Skeletal muscle cell (primary cell): ENCODE measurements at places on chromosomes 6 and 20.

- DNase-seq: no peak
These were observed 21.6 kb downstream of the SPAG4 start for GRCh38 chr20:35637276-35637675.

GRCh38 chr6:49205526-49205925 lies 257.5 kb downstream of the MMUT start:
- DNase-seq: no peak

GRCh38 chr6:62775427-62776022 lies 435.7 kb upstream of the FKBP1C start:
- no peak for DNase-seq

DNA sequence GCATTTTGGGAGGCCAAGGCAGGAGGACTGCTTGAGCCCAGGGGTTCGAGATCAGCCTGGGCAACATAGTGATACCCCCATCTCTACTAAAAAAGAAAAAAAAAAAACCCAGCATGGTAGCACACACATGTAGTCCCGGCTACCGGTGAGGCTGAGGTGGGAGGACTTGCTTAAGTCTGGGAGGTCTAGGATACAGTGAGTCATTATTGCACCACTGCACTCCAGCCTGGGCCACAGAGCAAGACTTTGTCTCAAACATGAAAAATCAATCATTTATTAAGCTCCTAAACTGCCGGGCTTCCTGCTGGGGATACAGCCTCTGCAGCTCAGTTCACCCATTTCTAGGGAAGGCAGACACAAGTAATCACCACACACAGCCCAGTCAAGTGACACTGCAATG lies 7.3 kb upstream of the USP45 start:
- no peak for DNase-seq

DNA sequence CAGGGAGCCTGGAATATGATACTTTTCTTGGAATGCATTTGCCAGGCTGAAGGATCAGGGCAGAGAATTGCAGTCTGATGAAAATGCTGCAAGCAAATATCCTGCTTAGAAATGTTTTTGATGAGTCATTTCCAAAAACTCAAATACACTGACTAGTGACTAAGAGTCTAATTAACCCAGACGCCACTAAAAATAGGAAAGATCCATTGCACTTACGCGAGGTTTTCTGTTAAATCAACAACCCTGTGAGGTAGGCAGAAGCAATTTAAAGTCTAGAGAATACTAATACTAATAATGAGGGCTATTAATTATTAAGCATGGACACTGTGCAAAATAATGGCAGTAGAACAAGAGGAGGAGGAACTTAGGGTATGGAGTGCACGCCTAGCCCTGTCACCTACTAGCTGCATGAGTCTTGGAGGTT lies 130.1 kb upstream of the DOK5 start:
- peak; percentile 54 for DNase-seq

GRCh38 chr20:40551125-40551530 lies 137.9 kb downstream of the MAFB start:
- no peak for DNase-seq

- DNase-seq: no peak
These were observed 3.6 kb upstream of the ARFGEF3 start for GRCh38 chr6:138157986-138158638.

DNA sequence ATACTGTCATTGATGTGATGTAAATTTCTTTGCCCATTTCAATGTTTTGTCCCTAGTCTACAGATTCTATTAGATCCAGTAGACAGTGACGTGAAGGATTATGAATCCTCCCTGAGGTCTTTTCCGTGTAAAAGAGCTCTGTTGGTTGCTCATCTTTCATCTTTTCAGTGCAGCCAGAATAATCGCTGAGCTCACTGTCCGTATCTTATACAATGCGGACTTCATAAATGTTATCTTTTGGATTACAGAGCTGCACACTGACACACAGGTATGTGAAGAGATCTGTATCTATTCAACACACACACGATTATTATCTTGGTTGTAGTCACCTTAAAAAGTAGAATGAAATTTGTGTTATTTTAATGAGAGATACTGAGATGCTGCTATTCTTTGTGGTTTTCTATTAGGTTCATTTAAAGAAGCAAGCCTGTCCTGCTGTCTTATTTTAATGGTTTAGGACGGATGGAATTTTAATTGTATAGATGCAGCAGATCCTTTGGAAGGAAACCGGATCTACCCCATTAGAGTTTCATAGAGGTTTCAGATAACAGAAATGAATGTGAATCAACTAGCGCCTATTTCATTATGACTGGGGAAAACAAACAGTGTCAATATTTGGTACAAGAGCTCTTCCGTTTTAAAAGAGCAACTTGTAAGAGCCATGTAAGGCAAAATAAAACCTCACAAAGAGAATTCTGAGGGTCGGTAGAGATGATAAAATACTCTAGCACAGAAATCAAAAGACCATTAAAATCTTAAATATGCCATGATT lies 79.4 kb downstream of the BMP6 start:
- DNase-seq: no peak

DNA sequence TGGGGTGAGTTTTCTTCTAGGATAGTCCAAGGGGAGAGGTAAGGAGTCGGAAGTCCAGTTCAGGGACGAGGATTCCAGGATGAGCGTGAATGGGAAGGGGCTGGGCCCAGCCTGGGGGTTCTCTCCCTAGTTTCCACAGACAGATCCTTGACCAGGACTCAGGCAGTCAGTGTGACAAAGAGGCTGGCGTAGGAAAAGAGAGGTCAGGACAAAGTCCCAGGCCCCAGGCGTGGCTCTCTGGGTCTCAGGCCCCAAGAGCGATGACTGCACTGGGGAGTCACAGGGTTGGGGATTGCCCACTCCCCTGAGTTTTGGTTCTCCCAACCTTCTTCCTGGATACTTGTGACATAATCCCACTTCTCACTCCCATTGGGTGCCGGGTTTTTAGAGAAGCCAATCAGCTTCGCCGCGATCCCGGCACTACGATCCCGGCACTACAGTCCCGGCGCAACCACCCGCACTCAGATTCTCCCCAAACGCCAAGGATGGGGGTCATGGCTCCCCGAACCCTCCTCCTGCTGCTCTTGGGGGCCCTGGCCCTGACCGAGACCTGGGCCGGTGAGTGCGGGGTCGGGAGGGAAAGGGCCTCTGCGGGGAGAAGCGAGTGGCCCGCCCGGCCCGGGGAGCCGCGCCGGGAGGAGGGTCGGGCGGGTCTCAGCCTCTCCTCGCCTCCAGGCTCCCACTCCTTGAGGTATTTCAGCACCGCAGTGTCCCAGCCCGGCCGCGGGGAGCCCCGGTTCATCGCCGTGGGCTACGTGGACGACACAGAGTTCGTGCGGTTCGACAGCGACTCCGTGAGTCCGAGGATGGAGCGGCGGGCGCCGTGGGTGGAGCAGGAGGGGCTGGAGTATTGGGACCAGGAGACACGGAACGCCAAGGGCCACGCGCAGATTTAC lies 46.2 kb upstream of the TRIM26 start:
- peak; percentile 30 for DNase-seq

DNA sequence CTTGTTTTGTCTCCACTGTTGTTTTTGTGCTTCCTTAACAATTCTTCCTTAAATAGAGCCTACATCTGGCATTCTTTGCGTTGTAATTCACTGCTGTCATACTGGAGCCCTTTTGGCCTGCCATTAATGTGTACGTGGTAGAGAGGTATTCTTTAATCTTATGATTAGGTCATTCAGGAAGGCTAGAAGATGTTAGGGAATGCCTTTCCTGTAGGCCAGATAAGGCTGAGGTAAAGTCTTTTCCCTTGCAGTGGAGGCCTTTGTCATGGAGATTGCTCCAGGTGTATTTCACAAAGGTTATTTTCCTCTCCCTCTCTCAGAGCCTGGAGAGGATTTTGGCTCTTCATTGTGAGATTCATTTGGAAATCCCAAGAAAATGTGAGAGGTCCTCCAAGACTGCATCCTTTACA lies 146.9 kb downstream of the FUT9 start:
- DNase-seq: no peak

GRCh38 chr20:56629464-56630085 lies 469 bp downstream of the TFAP2C start:
- DNase-seq: no peak

GRCh38 chr20:41574802-41575389 lies 43.3 kb downstream of the CHD6 start:
- DNase-seq: no peak

- no peak for DNase-seq
These were observed 21.5 kb downstream of the OLIG3 start for GRCh38 chr6:137472641-137473137.

- no peak for DNase-seq
These were observed 130.1 kb downstream of the NFATC2 start for GRCh38 chr20:51412333-51412871.

GRCh38 chr20:34578521-34578920 lies 20.0 kb downstream of the MAP1LC3A start:
- no peak for DNase-seq

DNA sequence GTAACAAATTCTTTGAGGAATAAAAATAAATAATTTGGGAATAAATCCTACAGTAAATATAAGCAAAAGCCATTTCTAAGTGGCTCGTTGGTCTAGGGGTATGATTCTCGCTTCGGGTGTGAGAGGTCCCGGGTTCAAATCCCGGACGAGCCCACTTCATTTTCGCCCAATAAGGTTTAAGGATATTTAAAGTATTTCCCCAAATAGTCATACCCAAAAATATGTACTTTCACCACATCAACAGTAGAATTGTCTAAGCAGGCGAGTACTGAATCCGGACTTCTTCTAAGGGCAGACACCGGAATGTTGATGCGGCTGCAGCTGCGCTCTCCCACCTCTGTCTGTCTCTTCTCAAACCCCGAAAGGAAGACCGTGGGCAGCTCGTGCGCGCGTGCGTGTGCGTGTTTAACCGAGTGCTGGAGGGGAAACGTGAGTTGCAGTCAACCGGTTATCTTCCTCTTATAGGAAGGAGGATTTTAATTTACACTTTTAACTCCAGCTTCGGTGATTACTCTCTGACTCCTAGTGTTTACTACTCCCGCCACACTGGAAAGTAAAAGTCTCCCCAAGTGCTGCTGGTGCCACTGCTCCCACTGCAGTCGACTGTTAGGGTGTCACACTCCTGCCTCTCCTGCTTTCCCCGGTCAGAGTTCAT lies 155.7 kb upstream of the PRSS16 start:
- DNase-seq: peak; percentile 72

- no peak for DNase-seq
These were observed 2.8 kb upstream of the COX7A2 start for GRCh38 chr6:75246386-75246785.

- DNase-seq: no peak
These were observed 40.8 kb upstream of the KCNK16 start for GRCh38 chr6:39363280-39363679.

GRCh38 chr6:47700053-47700452 lies 1.7 kb downstream of the ADGRF4 start:
- no peak for DNase-seq

DNA sequence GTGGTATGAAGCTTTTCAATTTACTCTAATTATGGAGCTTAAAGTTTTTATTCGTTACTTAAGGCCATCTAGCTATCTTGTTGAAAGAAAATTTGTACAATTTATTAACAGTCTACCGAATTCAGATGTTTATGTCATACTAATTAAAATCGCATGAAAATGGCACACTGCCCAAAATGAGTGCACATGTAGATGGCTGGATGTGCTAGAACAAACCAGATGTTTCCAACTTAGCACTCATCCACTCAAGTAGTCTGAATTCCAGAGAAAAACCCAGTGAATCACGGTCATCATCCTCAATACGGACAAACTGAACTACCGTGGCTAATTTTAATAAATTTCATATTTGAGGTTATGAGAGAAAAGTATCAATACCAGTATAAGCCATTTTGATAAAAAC lies 70.4 kb downstream of the COL12A1 start:
- DNase-seq: no peak

DNA sequence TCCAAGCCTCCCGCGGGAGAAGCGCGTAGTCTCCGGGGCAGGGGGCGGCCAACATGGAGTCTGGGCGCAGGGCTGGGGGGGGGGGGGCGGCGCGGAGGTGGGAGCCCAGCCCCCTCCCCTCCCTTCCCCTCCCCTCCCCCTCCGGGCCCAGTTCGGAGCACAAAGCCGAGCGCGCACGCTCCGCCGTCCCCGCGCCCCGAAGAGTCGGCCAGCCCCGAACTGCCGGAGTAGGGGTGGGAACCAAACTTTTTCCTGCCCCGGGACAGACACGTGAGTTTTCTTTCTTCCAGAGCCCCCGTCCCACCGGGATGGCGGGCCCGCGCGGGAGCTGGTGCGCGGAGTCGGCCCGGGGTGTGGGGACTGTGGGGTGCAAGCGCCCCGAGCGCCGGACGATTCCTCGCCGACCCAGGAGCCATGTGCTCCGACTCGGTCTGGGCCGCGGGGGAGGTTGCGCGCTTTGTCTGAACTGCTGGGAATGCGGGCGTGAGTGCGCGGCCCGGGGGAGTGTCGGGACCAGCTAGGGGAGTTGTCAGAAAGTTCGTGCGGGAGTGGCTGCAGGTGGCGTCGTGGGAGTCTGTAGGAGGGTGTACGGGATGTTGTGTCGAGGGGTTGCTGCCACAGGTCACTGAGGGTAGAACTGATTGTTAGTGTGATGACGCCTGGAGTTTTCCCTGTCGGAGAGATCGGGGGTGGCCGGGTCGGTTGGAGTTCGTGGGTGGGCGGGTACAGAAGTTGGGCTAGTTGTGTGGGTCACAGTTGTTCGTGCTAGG lies 1.2 kb downstream of the TGIF2 start:
- no peak for DNase-seq
